Dermis blood vessel endothelial cell (primary cell): ENCODE measurements at places on chromosomes 6 and 20. TPM values are rescaled to one million over a fixed set of nuclear protein-coding genes. Genes with fewer than 3 reads are reported as not detected.

The APCDD1L gene
- 0.17 and 0.19 TPM in 2 replicates for total RNA-seq

The NR2E1 gene
- total RNA-seq: not detected in 2 replicates

The MATN4 gene
- 0.09 and 0.17 TPM in 2 replicates for total RNA-seq

The KIF25 gene
- not detected in 2 replicates for total RNA-seq

The C6orf141 gene
- 42.3 and 60.4 TPM in 2 replicates for total RNA-seq

The MUCL3 gene
- total RNA-seq: not detected in 2 replicates

The OR2H1 gene
- not detected in 2 replicates for total RNA-seq

The TCF15 gene
- 2.0 and 2.7 TPM in 2 replicates for total RNA-seq

The TCF19 gene
- total RNA-seq: 15.8 and 39.1 TPM in 2 replicates

The TRIM38 gene
- total RNA-seq: 8.9 and 9.9 TPM in 2 replicates

The LRRN4 gene
- 0.09 and 0.51 TPM in 2 replicates for total RNA-seq

The CHRNA4 gene
- total RNA-seq: not detected in 2 replicates

The RNF114 gene
- total RNA-seq: 69.4 and 169 TPM in 2 replicates

The TSPO2 gene
- not detected in 2 replicates for total RNA-seq

The TPD52L1 gene
- 10.7 and 10.8 TPM in 2 replicates for total RNA-seq

The RCAN2 gene
- total RNA-seq: 0.19 and 0.34 TPM in 2 replicates

The SLC22A7 gene
- not detected in 2 replicates for total RNA-seq

The ADGRG6 gene
- total RNA-seq: 42.2 and 43.4 TPM in 2 replicates

The PTPRT gene
- not detected in 2 replicates for total RNA-seq

The CLDN20 gene
- not detected in 2 replicates for total RNA-seq

The PPP1R3G gene
- 0.74 and 0.85 TPM in 2 replicates for total RNA-seq
